T-helper 17 cell (primary cell): ENCODE measurements at places on chromosomes 1 and 21.

- H3K4me3 ChIP-seq, result no peak overlapping the region
- no peaks in the 10 kb centered on the region for H3K36me3 ChIP-seq
- no peaks in the 10 kb centered on the region for H3K27me3 ChIP-seq
- no peak overlapping the region for H3K27ac ChIP-seq
- H3K4me1 ChIP-seq, result peaks cover 9% of the 10 kb centered on the region
- DNase-seq, result no peak
These were observed 29.4 kb upstream of the TSPEAR start for GRCh38 chr21:44740742-44741141.

- no peak for DNase-seq
- no peaks in the 10 kb centered on the region for H3K27me3 ChIP-seq
These were observed 126.7 kb downstream of the EIF4G3 start for GRCh38 chr1:21050031-21050430.

DNA sequence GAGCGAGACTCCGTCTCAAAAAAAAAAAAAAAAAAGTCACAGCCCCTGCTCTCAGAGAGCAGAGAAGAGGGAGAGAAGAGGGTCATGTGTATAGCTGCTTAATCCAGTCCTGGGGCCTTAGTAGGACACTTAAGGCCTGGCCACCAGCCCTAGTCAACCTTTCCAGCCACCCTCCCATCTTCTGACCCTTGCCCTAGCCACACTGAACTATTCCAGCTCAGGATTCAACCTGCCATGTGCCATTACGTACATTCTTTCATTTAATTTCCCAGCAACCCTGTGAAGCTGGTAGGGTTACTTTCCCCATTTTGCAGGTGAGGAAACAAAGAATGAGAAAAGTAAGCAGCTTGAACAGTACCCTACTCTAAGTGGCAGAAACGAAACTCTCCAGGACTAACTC lies 9.0 kb downstream of the FOXO6 start:
- H3K4me3 ChIP-seq, result no peak overlapping the region
- H3K4me1 ChIP-seq, result peaks cover 5% of the 10 kb centered on the region
- no peak for DNase-seq
- no peak overlapping the region for H3K27ac ChIP-seq

DNA sequence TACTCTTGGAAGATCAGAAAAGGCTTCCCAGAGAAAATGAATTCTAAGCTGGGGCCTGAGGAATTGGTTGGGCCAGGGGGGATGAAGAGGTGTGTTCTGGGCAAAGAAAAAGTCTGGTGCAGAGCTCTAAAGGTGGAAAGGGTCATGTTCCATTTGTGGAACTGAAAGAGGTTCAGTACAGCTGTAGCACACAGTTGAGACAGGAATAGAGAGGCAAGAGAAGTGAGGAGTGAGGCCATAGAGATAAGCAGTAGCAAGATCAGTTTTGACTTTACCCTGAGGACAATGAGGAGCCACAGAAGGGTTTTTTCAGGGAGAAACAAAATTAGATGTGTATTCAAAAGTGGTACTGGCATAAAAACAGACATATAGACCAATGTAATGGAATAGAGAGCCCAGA lies 30.3 kb upstream of the MUTYH start:
- H3K4me1 ChIP-seq, result peaks cover 13% of the 10 kb centered on the region
- no peak overlapping the region for H3K27ac ChIP-seq
- DNase-seq, result no peak
- no peak overlapping the region for H3K4me3 ChIP-seq

- no peaks in the 10 kb centered on the region for H3K27me3 ChIP-seq
- no peaks in the 10 kb centered on the region for H3K36me3 ChIP-seq
- H3K27ac ChIP-seq, result no peak overlapping the region
- no peaks in the 10 kb centered on the region for H3K4me1 ChIP-seq
These were observed 1237.5 kb downstream of the AMY1C start for GRCh38 chr1:104987210-104987609.

DNA sequence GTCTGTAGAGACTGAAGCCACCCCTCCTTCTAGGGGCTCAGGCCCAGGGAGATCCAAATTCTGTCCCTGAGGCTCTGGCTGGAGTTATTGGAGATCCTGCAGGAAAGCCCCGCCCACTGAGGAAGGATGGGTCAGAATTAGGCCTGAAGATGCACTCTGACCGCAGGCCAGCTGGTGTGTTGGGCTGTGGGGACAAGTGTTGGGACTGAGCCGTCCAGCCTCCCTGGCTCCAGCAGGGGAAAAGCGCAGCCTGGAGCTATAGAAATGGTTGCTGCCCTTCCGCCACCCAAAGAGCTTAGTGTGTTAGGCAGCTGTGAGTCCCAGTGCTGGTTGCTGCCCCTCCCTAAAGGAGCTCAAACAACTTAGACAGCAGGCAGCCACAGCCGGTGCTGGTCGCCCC lies 33.0 kb upstream of the PRRX1 start:
- no peak overlapping the region for H3K4me3 ChIP-seq
- no peaks in the 10 kb centered on the region for H3K36me3 ChIP-seq
- peaks cover 35% of the 10 kb centered on the region for H3K27me3 ChIP-seq
